ENCODE measurements at places on chromosomes 5 and 9. TPM values are rescaled to one million over a fixed set of nuclear protein-coding genes. Genes with fewer than 3 reads are reported as not detected.

Gene PIP5K1B
- polyA plus RNA-seq, result 0.05 TPM

Gene SLC25A48
- polyA plus RNA-seq, result not detected

Gene SOHLH1
- not detected for polyA plus RNA-seq

Gene GAPVD1
- 15.1 TPM for polyA plus RNA-seq

Gene FOXD4L5
- polyA plus RNA-seq, result 0.01 TPM

Gene FOXD4L4
- 0.03 TPM for polyA plus RNA-seq

Gene RASEF
- 0.08 TPM for polyA plus RNA-seq

Gene NAIP
- polyA plus RNA-seq, result 1.7 TPM

Gene UBE2QL1
- not detected for polyA plus RNA-seq

Gene OCLN
- 4.6 TPM for polyA plus RNA-seq

Gene IL4
- polyA plus RNA-seq, result not detected

Gene LECT2
- not detected for polyA plus RNA-seq

Gene KIF24
- polyA plus RNA-seq, result 1.5 TPM

Gene CTXN3
- 0.10 TPM for polyA plus RNA-seq

Gene MARCHF11
- polyA plus RNA-seq, result 0.12 TPM

Gene NR4A3
- 0.13 TPM for polyA plus RNA-seq

Gene FOXI1
- not detected for polyA plus RNA-seq

Gene DMRT3
- not detected for polyA plus RNA-seq

Gene GRM6
- not detected for polyA plus RNA-seq

Gene DOLPP1
- 17.7 TPM for polyA plus RNA-seq

Gene KCNV2
- polyA plus RNA-seq, result not detected

Gene PCDHA9
- polyA plus RNA-seq, result 0.01 TPM

Gene GAS1
- polyA plus RNA-seq, result 0.56 TPM

Gene PLPPR1
- polyA plus RNA-seq, result 0.03 TPM

Gene SLC9A3
- polyA plus RNA-seq, result 0.85 TPM

Gene TCF7
- 0.84 TPM for polyA plus RNA-seq

Gene HTR4
- 0.09 TPM for polyA plus RNA-seq

Gene CCL27
- 1.1 TPM for polyA plus RNA-seq

Gene NOL8
- polyA plus RNA-seq, result 28.9 TPM

Gene PCDHGA10
- polyA plus RNA-seq, result 1.8 TPM

Gene SYK
- 1.8 TPM for polyA plus RNA-seq

Measured in keratinocyte (primary cell).